ENCODE measurements at places on chromosomes 12 and 14.
A peak's percentile ranks its signal among the peaks of the same experiment; 100 is the strongest.

- DNase-seq = peak; percentile 74
These were observed 23.8 kb upstream of the PHC1 start for GRCh38 chr12:8890313-8891085.

DNA sequence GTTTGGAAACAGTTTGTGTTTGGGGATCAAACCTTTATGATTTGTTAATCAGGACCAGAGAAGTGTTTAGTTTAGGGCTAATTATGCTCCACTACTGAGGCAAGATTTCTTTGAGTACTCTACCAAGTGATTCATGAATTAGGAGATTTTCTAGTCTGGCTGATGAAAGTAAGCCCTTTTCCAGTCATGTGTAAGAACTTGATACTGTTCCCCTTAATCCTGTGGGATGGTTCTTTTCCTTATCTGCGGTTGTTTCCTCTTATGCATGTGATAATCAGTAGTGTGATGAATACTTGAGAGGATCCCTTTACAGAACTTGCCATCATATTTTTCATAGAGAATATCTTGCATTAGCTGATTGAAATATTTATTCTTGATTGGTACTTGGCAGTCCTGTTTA, 42.1 kb downstream of the DYRK2 start:
- DNase-seq = no peak

GRCh38 chr12:43292699-43293098, 259.3 kb downstream of the ADAMTS20 start:
- DNase-seq = no peak

- no peak for DNase-seq
These were observed 117.8 kb upstream of the HIF1A start for GRCh38 chr14:61577506-61577931.

DNA sequence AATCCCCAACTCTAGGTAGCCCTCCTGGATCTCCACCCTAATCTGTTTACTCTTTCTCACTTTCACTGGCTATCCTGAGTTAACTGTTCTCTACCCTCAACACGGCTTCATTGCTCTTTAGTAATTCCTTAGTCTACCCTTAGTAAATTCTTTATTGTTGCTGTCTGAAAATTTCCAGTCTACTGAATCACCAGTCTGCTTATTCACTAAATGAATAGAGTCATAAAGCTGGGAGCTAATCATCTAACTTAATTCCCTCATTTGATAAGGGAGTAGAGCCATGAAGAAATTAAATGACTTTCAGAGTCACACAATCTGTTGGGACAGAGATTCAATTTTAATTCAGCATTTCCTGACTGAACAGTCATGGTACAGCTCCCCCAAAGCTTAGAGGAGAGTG, 36.5 kb downstream of the YEATS4 start:
- no peak for DNase-seq

DNA sequence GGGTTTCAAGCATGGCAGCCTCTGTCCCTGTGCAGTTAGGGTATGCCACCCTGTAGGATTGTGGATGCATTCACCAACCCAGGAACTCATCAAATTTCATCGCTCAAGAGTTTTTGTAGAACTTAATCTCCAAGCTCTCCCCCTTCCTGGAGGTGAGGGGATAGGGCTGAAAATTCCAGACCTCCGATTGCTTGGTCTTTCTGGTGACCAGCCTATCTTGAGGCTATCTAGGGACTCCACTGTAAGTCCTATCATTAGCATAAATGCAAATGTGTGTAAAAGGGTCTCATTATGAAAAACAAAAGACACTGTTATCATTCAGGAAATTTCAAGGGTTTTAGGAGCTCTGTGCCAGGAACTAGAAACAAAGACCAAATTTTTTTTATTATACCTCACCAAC, 244.0 kb downstream of the DUSP6 start:
- no peak for DNase-seq

DNA sequence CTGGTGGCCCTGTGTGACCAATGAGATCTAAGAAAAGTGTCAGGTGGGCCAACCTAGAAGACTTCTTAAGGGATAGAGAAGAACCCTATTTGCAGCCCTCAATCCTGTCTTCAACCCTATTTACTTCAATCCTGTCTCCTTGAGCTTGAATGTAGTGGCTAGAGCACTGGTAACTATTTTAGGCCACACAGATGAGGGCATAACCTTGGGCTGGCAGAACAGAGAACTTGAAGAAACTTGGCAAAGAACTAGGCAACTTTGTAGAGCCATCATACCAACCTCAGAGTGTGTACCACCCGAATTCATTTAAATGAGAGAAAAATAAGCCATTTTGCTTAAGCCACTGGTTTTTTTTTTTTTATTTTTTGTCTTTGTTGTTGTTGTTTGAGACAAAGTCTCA, 94.8 kb downstream of the TMTC1 start:
- DNase-seq = no peak

- no peak for DNase-seq
These were observed 270.7 kb upstream of the GARIN2 start for GRCh38 chr14:66918527-66918926.

DNA sequence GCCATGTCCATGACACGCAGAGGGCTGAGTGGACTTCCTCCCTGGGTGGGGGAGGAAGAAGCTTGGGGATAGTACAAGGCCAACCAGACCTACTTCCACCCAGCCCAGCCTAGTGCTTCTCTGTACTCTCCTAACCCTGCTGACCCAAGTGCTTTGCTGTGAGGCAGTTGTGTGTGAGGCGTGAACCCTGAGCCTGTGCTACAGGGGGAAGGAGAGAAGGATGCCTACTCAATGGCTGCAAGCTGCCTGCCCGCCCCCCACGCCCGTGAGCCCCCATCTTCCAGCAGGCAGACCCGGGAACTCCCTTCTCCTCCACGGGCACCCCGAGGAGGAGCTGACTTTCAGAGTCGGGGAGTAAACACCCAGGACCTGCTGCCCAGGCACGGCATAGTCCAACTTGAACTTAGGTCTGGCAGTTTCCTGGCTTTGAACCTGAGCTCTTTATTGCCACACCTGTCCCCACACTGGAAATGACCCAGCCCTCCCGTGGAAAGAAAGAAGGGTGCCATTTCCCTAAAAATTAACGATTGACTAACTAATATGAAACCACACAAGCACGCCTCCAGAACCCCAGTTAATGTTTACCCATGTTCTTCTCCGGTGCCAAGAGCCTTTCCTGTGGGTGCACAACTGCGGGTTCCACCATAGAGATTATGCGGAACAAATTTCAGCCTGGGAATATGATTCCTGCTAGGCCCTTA, 10.8 kb downstream of the ALDH2 start:
- DNase-seq = peak; percentile 62
